ENCODE measurements at places on chromosomes 5 and 9. TPM values are rescaled to one million over a fixed set of nuclear protein-coding genes. Genes with fewer than 3 reads are reported as not detected.
A peak's percentile ranks its signal among the peaks of the same experiment; 100 is the strongest.

GRCh38 chr9:36036253-36036779, 397 bp upstream of the RECK start:
- H3K27me3 ChIP-seq: no peaks in the 10 kb centered on the region
- no peaks in the 10 kb centered on the region for H3K36me3 ChIP-seq
- H3K27ac ChIP-seq: peak overlapping the region; percentile 28
- DNase-seq: no peak
- H3K4me3 ChIP-seq: peak overlapping the region; percentile 81

Gene ATP10B
- not detected for total RNA-seq

Gene LRRC19
- total RNA-seq: not detected

DNA sequence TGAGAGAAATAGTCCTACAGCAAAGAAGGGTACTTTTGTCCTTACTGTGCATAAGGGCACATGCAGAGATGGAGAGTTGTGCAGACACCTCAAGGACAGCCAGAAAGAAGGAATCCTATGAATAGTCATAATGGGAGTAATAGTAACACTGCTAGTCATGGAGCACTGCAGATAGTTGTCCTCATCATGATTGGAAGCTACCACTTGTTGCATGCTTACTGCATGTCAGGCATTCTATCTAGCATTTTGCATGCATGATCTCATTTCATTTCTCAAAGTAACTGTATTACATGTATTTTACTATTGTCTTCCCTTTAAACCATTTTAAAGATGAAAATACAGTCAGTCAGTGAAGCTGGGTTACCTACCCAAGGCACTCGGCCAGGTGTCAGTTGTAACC, 81.3 kb downstream of the PIK3R1 start:
- peaks cover 66% of the 10 kb centered on the region for H3K36me3 ChIP-seq
- H3K27ac ChIP-seq: peak overlapping the region; percentile 47
- H3K4me1 ChIP-seq: peaks cover 18% of the 10 kb centered on the region
- no peak overlapping the region for H3K4me3 ChIP-seq
- no peaks in the 10 kb centered on the region for H3K27me3 ChIP-seq

- no peak for DNase-seq
- H3K4me3 ChIP-seq: no peak overlapping the region
- no peak overlapping the region for H3K27ac ChIP-seq
- peaks cover 5% of the 10 kb centered on the region for H3K27me3 ChIP-seq
- no peaks in the 10 kb centered on the region for H3K36me3 ChIP-seq
Observed at GRCh38 chr5:173642895-173643481, 26.5 kb upstream of the BOD1 start.

- H3K4me1 ChIP-seq: no peaks in the 10 kb centered on the region
- H3K36me3 ChIP-seq: no peaks in the 10 kb centered on the region
- no peak for DNase-seq
- no peak overlapping the region for H3K4me3 ChIP-seq
- no peaks in the 10 kb centered on the region for H3K27me3 ChIP-seq
- no peak overlapping the region for H3K27ac ChIP-seq
Observed at GRCh38 chr5:89844548-89844947, 565.0 kb downstream of the CETN3 start.

DNA sequence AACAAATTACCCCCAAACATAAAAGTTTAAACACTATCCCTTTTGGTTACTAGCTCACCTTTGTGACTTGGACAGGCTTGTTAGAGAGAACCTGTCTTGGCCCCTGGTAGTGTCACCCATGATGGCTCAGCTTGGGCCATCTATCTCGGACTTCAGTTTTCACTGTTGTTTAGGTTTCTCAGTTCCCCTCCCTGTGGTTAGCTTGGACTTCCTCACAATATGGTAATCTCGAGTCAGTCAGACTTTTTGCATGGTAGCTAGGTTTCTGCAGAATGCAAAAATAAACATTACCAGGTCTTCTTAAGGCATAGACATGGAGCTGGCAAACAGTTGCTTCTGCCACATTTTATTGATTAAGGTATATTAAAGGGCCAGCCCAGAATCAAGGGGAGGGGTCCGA, 324.3 kb upstream of the RORB start:
- no peak overlapping the region for H3K4me3 ChIP-seq
- no peaks in the 10 kb centered on the region for H3K4me1 ChIP-seq
- H3K36me3 ChIP-seq: no peaks in the 10 kb centered on the region
- no peaks in the 10 kb centered on the region for H3K27me3 ChIP-seq
- no peak overlapping the region for H3K27ac ChIP-seq
- DNase-seq: no peak

- H3K27ac ChIP-seq: no peak overlapping the region
- H3K36me3 ChIP-seq: no peaks in the 10 kb centered on the region
- peaks cover 2% of the 10 kb centered on the region for H3K27me3 ChIP-seq
- H3K4me1 ChIP-seq: peaks cover 13% of the 10 kb centered on the region
Observed at GRCh38 chr9:19473605-19474004, 64.8 kb downstream of the ACER2 start.

Gene HSPB3
- total RNA-seq: not detected

Gene SPRY4
- total RNA-seq: 1.0 TPM

- no peak overlapping the region for H3K4me3 ChIP-seq
- H3K4me1 ChIP-seq: no peaks in the 10 kb centered on the region
- DNase-seq: no peak
- H3K27me3 ChIP-seq: peaks cover 8% of the 10 kb centered on the region
Observed at GRCh38 chr5:158063052-158063451, 204.1 kb upstream of the CLINT1 start.

GRCh38 chr9:97900738-97901565, 21.3 kb downstream of the TRMO start:
- peaks cover 5% of the 10 kb centered on the region for H3K36me3 ChIP-seq
- no peak overlapping the region for H3K4me3 ChIP-seq
- no peaks in the 10 kb centered on the region for H3K27me3 ChIP-seq
- DNase-seq: peak; percentile 32
- peak overlapping the region; percentile 66 for H3K27ac ChIP-seq
- H3K4me1 ChIP-seq: peaks cover 46% of the 10 kb centered on the region

Gene SLC34A1
- total RNA-seq: 0.29 TPM

GRCh38 chr5:103019804-103020203, 100.1 kb downstream of the GIN1 start:
- H3K27ac ChIP-seq: no peak overlapping the region
- H3K4me3 ChIP-seq: no peak overlapping the region
- peaks cover 3% of the 10 kb centered on the region for H3K4me1 ChIP-seq
- DNase-seq: no peak

GRCh38 chr9:17660158-17660557, 81.3 kb downstream of the SH3GL2 start:
- no peak overlapping the region for H3K27ac ChIP-seq
- no peaks in the 10 kb centered on the region for H3K36me3 ChIP-seq
- H3K4me1 ChIP-seq: no peaks in the 10 kb centered on the region
- no peaks in the 10 kb centered on the region for H3K27me3 ChIP-seq
- no peak overlapping the region for H3K4me3 ChIP-seq

- DNase-seq: peak; percentile 58
- no peak overlapping the region for H3K4me3 ChIP-seq
- peaks cover 64% of the 10 kb centered on the region for H3K4me1 ChIP-seq
- no peaks in the 10 kb centered on the region for H3K27me3 ChIP-seq
Observed at GRCh38 chr9:20504930-20505329, 117.4 kb downstream of the MLLT3 start.

DNA sequence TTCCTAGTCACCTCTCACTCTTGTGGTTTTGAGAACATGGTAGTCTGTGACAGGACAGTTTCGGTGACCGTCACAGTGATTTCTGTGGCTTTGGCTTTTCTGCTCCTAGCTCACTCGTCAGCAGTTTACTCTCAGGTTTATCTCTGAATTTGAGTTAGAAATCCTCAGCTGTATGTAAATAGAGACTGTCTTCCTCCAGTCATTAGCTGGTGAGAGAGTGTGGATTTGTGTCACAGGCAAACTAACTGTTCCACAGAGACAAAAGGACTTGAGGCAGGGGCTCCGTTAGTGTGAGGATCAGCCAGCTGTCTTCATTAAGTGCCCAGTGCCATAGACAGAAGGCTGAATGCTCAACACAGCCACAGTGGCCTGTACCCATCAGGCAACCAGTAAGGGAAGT, 131.4 kb downstream of the CD180 start:
- no peak overlapping the region for H3K27ac ChIP-seq
- H3K36me3 ChIP-seq: peaks cover 4% of the 10 kb centered on the region
- DNase-seq: peak; percentile 61
- H3K4me1 ChIP-seq: peaks cover 21% of the 10 kb centered on the region
- no peak overlapping the region for H3K4me3 ChIP-seq

DNA sequence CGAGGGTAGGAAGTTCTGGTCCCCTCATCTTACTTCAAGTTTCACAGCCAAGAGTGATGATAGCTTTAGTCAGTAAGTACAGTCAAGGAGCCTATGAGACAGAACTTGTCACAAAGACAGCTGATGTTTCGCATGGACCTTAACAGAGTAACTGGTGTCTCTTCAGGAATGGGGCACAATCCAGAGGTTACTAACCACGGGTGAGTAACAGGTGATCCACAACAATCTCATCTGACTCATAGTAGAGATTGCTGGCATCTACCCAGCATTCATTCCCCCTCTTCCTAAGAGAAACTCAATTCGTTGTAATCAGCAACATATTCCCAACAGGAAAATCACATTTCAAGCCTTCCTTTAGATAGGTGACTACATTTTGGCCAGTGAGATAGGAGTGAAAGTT, 126.7 kb downstream of the SNX18 start:
- peaks cover 54% of the 10 kb centered on the region for H3K4me1 ChIP-seq
- no peak for DNase-seq
- H3K27me3 ChIP-seq: no peaks in the 10 kb centered on the region

GRCh38 chr9:73165911-73166310, 14.2 kb downstream of the ANXA1 start:
- no peak for DNase-seq
- H3K27me3 ChIP-seq: no peaks in the 10 kb centered on the region
- peak overlapping the region; percentile 16 for H3K27ac ChIP-seq
- H3K4me1 ChIP-seq: peaks cover 28% of the 10 kb centered on the region
- no peak overlapping the region for H3K4me3 ChIP-seq

DNA sequence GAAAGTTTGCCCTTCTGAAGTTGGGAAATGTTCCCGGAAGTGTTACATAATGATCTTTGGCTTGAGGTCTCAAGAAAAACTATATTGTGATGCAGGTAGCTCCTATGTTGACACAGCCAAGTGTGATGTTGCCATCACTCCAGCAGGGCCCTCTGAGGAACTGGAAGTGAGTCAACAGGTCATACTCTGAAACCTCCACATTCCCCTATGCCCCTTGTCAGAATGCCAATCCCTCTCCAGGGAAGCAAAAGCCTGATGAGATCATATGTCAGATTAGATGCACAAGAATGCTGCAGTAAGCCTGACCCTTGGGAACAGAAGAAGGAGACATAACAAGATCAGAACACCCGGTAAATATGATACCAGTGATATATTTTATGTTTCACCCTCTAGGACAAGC, 66.8 kb upstream of the ITGA2 start:
- no peak overlapping the region for H3K27ac ChIP-seq
- no peak overlapping the region for H3K4me3 ChIP-seq
- no peaks in the 10 kb centered on the region for H3K36me3 ChIP-seq
- no peaks in the 10 kb centered on the region for H3K4me1 ChIP-seq
- H3K27me3 ChIP-seq: no peaks in the 10 kb centered on the region

DNA sequence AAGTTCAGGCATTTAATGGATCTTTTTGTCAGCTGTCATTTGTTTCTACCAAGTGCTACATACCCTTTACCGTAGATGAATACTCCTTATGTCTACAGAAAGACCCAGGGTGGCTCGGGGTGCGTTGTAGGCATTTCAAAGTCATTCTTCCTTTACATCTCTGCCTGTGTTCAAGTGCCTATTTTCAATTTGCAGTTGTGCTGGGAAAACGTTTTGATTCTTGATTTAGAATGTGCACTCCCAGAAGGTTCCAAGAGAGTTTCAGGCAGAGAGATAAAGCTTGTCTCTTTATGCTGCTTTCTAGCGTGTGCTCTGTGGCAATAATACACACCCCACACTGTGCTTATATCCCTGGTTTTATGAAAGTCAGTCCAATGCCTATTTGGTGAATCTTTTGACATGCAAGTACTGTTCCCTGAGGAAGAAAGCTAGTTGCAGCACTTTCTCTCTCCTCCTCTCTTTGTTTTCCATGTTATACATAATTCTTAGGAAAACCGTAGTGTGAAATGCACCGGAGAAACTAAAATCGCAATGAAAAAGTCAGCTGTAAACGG, 828.1 kb upstream of the ZNF608 start:
- no peak overlapping the region for H3K27ac ChIP-seq
- H3K4me1 ChIP-seq: no peaks in the 10 kb centered on the region
- no peaks in the 10 kb centered on the region for H3K36me3 ChIP-seq
- no peak for DNase-seq
- no peak overlapping the region for H3K4me3 ChIP-seq

Gene CDC20B
- not detected for total RNA-seq

DNA sequence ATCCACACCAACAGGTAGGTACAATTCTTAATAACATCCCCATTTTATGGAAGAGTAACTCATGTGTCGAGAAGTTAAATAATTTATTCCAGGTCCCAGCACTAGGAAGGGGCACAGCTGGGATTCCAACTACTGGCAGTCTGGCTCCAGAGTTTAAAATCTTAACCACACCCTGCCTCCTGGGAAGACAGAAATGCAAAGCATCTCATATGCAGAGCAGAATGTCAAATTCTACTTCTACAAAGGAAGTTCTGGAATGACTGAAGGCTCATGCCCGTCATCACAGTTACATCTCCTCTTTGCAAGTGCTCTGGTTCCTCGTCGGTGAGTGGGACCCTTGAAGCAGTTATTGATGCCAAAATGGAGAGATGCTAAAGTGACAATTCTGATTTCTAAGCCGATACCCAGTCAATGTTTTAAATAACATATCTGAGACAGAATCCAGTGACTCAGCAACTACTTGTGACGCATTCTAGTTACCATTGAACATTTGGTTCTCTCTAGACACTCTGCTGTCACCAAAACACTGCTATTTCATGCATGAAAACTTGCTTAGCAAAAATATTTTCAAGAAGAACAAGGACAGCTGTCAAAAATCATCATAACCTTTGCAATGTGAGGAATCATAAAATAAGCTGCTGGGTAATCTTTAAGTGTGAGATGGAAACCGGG, 412.7 kb downstream of the CTNND2 start:
- H3K27ac ChIP-seq: no peak overlapping the region
- no peaks in the 10 kb centered on the region for H3K4me1 ChIP-seq
- DNase-seq: no peak
- H3K36me3 ChIP-seq: no peaks in the 10 kb centered on the region
- H3K27me3 ChIP-seq: no peaks in the 10 kb centered on the region
- no peak overlapping the region for H3K4me3 ChIP-seq

GRCh38 chr9:97938081-97938644, at the start of gene HEMGN:
HEMGN (minus strand) TSS chr9:97938172; CDS start chr9:97938136, 36 bp downstream.
- no peaks in the 10 kb centered on the region for H3K27me3 ChIP-seq
- H3K36me3 ChIP-seq: no peaks in the 10 kb centered on the region
- peak within 1 kb of the TSS; percentile 83 for H3K27ac ChIP-seq
- peak; percentile 53 for DNase-seq
- H3K4me3 ChIP-seq: peak within 1 kb of the TSS; percentile 46
- peaks cover 34% of the 10 kb centered on the region for H3K4me1 ChIP-seq

Gene GAS1
- total RNA-seq: 0.11 TPM

DNA sequence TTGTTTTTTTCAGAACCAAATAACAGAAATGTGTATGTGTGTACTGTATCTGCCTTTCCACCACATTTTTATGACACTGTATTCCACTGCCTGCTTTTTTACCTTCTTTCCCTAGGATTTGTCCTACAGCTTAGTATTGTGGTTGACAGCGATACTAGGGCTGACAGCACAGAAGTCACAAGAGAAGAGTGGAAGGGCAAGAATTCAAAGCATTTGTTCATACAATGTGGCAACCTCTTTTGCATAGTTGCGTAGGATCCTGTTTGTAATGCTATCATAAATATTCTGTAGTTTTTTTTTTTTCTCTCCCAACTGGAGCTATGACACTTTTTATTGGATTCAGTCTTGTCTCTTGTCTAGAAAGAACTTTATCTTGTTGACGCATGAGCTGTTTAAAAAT, 5.6 kb upstream of the BNIP1 start:
- no peaks in the 10 kb centered on the region for H3K27me3 ChIP-seq
- H3K4me3 ChIP-seq: no peak overlapping the region
- no peak for DNase-seq
- H3K27ac ChIP-seq: no peak overlapping the region
- no peaks in the 10 kb centered on the region for H3K36me3 ChIP-seq
- H3K4me1 ChIP-seq: no peaks in the 10 kb centered on the region
